ENCODE measurements at places on chromosomes 12 and 14.

GRCh38 chr14:92173668-92174067, 51.9 kb downstream of the CPSF2 start:
- no peak for DNase-seq

GRCh38 chr14:101072531-101072930, 169.0 kb upstream of the RTL1 start:
- no peak for DNase-seq

GRCh38 chr14:50040401-50040775, 76.0 kb downstream of the VCPKMT start:
- no peak for DNase-seq

DNA sequence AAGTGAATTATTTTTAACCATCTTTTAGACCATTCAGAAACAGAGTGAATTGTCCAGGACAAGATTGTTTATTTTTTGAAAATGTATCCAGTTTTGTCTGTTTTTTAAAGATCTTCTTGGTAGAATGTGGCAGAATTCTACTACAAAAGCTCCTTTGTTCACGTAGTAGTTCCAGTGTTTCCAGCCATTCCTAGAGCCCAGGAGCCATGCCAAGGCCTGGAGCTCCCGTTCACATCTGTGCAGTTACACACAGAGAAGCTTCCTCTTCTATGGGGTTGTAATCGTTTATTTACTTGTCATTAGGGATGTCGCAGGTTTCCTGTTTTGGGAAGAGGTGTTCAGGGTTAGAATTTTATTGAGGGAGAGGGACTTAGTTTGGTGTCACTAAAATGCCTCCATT, 409.8 kb downstream of the NPAS3 start:
- no peak for DNase-seq

DNA sequence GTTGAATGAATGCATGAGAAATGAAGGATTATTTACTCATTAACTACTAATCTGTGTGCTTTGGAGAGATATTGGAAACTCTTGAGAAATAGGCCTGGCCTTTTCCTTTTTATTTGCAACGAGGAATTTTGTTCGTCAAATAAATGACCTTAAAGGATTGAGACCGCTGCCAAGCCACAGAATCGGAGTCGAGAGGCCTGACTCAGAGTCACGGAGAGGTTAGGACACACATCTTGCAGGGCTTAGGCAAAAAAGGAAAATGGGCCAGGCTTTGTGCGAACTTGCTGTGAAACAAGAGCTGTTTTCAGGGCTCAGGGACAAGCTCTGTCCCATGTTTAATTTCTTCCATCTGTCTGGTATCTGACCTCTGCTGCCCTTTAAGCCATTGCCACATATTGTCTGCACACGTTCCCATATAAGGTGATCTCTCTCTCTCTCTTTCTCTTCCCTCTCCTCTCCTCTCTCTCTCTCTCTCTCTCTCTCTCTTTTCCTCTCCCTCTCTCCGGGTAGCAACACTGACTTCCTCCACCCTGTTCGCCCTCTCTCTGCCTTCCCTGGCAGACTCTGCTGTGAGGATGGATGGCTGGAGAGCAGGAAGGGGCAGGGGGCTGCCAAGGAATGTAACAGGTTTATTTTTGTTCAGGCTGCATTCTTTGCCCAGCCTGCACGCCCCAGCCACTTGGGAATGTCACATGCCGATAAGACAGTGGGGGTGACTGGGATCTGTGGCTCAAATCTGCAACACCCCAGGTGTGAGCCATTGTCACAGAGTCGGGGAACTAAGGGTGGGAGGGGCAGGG, 14.9 kb upstream of the IFT81 start:
- DNase-seq = no peak

DNA sequence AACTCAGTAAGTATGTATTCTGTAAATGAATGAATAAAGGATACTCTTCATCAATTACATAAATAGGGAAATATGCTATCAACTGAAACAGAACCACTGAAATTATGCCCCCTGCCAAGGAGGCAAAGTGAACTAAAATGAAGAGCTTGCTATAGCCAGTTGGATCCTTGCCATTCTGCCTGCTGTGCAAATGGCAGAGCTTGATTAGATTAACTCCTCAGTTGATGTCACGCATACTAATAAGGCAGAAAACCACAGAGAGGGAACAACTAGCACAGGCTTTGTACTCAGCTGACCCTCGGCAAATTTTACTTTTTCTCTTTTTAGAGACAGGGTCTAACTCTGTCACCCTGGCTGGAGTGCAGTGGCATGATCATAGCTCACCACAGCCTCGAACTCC, 36.7 kb upstream of the FERMT2 start:
- DNase-seq = no peak

GRCh38 chr12:67415473-67415872, 146.3 kb downstream of the CAND1 start:
- DNase-seq = no peak

DNA sequence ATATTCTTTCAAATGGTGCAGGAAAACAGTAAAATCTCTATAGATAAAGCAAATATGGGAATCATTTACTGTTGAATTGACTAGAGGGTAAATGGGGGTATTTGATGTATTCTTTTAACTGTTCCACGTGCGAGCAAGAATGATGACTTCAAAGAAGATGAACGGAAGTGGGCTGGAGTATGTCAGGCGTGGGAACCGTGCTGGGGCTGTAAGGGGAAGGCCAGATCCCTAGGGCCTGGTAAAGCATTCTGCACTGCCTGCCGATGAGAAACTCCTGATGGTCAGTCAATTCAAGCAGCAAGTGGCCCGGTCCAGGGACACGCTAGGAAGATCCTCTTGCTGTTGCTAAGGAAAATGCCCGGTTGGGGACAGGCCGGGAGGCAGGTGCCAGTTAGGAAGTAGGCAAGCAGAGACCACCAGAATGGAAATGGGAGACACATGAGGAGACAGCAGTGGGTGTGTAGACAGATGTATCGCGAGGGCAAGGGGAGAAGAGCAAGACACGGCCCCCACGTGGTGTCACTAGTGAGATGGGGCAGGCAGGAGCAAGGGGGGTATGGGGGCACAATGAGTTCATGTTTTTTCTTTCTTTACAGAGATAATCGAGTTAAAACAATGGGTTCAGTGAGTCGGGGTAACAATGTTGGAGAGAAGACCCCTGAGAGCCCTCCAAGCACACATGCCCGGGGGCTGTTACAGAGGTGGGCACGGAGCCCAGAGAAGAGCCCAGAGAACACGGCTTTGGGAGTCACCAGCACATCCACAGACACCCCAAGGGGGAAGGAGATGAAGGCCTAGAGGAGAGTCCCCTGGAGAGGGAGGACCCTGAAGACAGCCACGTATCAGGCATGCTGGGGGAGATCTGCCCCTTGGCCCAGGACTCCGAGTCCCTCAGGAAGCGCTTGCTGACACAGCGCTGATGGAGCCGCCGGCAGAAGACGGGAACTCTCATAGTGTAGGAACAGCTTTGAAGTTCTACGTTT, 37.2 kb downstream of the FBXO21 start:
- DNase-seq = no peak

DNA sequence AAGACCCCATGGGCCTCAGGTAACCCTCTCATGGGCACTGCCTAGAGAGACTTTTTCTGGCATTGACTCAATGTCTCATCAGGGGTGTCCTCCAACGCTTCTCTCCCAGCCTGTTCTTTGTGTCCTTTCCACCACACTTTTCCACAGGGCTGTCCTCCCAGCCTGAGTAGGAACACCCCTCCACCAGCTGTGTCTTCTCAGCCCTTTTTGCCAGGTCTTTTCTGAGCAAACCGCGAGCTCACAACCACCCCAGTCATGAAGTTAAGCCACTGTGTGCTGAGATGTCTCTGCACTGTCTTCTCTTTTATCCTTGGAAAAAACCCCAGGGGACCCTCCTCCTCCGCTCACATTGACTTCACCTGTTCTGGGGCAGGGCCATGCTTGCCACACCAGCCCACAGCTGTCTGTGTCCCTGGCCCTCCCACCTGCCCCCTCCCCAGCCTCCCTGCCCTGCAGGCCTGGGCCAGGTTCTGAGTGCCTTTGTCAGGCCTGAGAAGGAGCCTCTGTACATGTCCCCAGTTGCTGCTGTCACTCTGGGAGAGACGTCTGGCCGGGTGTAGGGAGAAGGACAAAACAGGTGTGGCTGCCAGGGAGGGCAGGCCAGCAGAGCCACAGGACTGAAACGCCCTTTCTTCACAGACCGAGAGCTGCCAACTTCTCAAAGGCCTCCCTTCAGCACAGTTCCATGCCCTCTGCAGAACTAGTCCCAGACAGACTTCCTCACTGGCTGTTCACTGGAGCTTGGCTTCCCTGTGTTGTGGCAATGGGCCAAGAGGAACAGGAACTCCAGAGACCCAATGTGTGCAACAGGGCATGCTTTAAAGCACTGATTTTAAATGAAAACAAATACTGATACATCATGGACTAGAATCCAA, 50.5 kb upstream of the PNMA1 start:
- DNase-seq = no peak

- DNase-seq = no peak
Observed at GRCh38 chr14:76396714-76397187, 20.8 kb downstream of the ESRRB start.

- DNase-seq = no peak
Observed at GRCh38 chr12:121334513-121335343, 17.5 kb downstream of the ANAPC5 start.

- peak; percentile 30 for DNase-seq
Observed at GRCh38 chr14:32003585-32003984, 73.5 kb upstream of the ARHGAP5 start.

GRCh38 chr12:30755395-30755762, 628 bp upstream of the CAPRIN2 start:
- DNase-seq = no peak

GRCh38 chr14:88516861-88517357, 37.9 kb downstream of the PTPN21 start:
- no peak for DNase-seq

DNA sequence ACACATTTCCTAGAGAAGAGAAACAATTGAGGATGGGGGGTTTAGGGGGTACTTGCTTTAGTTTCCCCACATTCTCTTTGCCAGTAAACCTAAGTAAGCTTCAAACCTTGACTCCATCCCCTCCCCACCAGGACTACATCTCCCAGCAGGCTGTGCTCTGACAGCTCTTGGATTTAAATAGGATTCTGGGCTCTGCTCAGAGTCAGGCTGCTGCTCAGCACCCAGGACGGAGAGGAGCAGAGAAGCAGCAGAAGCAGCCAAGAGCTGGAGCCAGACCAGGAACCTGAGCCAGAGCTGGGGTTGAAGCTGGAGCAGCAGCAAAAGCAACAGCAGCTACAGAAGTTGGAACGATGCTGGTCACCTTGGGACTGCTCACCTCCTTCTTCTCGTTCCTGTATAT, 20.6 kb downstream of the RDH12 start:
- no peak for DNase-seq

DNA sequence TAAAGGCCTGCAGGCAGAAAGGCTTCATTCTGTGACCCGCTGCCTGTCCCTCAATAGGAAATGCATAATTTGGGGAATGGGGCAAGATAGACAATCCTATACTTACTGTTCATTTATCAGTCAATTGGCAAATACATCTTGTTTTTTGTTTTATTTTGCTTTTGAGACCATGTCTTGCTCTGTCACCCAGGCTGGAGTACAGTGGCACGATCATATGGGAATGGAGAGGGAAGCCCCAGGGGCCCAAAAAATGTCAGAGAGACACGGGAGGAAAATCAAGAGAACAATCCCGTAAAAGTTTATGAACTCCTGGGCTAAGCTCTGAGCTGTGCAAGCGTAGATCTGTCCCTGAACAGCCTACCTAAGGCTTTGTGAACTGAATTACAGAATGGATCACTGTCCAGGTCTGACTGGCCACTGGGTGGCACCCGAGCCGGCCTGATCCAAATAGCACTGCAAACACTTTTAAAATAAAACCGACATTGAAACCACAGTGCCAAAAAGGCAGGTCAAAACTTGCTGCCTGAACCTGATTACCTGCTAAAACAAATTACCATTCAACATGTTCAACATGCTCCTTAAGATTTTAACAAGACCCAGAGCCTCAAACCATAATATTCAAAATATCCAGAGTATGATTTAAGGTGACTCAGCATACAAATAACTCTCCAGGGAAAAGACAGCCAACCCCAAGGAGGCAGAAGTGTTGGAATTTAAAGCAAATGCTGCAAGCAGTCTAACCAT, 11.8 kb downstream of the COPS7A start:
- DNase-seq = no peak

GRCh38 chr12:124057691-124058090, 84.7 kb downstream of the ZNF664 start:
- DNase-seq = no peak

DNA sequence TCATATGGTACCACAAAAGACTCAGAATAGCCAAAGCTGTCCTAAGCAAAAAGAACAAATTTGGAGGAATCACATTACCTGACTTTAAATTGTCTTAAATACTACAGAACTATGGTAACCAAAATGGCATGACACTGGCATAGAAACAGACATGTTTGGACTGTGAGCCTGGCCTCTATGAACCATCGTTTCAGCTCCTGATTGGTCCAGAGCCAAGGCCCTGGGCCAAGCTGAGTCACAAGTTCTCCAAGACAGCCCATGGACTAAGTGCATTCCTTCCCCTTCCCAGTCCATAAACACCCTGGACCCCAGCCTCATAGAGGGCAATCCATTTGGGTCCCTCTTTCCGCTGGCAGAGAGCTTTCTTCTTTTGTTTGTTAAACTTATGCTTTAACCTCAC, 12.1 kb upstream of the PRR4 start:
- DNase-seq = no peak

DNA sequence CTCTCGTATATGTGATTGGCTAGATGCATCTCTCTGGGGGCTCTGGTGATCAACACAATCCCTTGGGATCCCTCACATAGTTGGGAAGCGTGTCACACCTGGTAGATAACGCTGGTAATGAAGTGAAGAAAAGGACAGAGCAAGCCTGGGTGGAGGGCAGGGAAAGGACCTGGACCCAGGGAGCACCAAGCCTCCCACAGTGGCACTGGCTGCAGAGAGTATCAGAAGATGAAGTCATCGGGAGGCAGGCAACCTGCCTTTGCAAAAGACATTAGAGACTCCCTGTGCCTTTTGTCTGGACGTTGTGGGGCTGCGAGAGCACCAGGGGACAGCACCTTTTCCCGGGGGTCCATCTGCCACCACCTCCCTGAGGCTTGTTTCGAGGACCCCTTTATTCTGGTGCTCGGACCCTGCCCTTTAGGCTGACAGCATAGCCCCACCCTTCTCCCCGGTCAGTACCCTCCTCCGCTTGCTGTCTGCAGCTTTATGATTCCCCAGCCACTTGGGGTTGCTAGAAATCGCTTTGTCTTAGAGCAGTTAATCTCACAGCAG, 116.4 kb downstream of the EML1 start:
- no peak for DNase-seq

GRCh38 chr14:94386085-94387031, 2.0 kb downstream of the SERPINA1 start:
- no peak for DNase-seq

GRCh38 chr12:122133192-122133950, 40.6 kb downstream of the IL31 start:
- DNase-seq = no peak

All from iPS DF 19.7 (cell line).